Activated CD4-positive, alpha-beta T cell treated with anti-CD3 and anti-CD28 coated beads, Interleukin-2, amount 50 U/mL, for 1 hour (primary cell): ENCODE measurements at places on chromosomes 5 and 9.

DNA sequence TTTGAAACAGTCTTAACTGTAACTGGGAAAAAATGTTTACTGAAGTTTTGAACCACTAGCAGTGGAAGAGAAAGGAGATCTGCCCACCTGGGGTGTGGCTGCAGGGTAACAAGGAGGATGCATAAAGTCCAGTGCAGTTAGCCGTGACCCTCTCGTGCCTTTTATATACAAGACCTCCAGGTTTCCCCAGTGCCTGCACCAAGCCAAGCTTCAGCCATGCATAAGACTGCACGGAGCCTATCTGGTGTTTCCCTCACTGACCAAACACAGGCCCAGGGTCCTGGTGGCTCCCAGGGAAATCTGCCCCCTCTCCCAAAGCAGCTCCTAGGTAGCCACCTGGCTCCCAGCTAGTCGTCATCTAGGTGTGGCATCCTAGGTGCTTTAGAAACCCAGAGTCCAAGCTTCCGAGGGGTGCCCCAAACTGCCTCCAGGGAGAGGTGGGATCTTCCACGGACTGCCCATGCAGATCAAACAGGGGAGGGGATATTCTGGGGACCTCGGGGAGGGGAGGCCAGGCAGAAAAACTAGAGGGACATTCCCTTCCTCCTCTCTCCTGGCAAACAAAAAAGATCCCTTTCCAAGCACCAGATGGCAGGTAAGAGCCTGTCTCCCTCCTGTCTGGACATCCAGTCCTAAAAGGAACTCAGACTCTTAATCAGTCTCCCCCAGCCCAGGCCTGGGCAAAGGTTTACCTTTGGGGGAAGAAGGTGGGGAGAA is 2.7 kb downstream of the SHB start:
- no peak for DNase-seq

GRCh38 chr9:84996716-84997115 is 327.2 kb downstream of the NTRK2 start:
- DNase-seq: no peak

DNA sequence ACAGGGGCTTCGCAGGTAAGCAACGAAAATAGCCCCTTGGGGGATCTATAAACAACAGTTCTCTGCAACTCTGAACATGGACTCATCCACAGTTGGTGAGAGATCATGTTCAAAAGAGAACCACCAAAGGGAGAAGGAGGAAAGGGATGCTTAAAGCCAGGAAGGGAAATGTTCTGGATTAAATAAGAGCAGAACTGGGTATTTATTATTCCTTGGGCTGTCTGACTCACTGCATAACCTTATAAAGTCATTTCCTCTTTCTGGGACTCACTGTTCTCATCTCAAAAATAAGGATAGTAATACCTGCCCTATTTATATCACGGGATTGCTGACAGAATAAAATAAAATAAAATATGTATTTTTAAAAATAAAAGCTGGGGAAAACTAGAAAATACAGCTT is 11.2 kb upstream of the MARCHF3 start:
- DNase-seq: no peak

GRCh38 chr9:98117984-98118639 is 910 bp downstream of the TRIM14 start:
- DNase-seq: peak; percentile 46

- peak; percentile 73 for DNase-seq
Measured at GRCh38 chr9:36136272-36136893, at the start of gene GLIPR2. Gene GLIPR2 (plus strand): TSS chr9:36136733. CDS start chr9:36136779, 46 bp downstream.
